Purkinje cell (primary cell): ENCODE measurements at places on chromosomes 2 and 18. TPM values are rescaled to one million over a fixed set of nuclear protein-coding genes. Genes with fewer than 3 reads are reported as not detected.

Gene UNC50
- 113 and 126 TPM in 2 replicates for polyA plus RNA-seq

Gene HAT1
- 74.3 and 86.6 TPM in 2 replicates for polyA plus RNA-seq

Gene TEKT4
- not detected in 2 replicates for polyA plus RNA-seq

Gene RGPD3
- 0.49 TPM in 1 of 2 replicates, not detected in the other for polyA plus RNA-seq

Gene AGXT
- not detected in 2 replicates for polyA plus RNA-seq

Gene TMEM169
- polyA plus RNA-seq = 1.9 and 2.9 TPM in 2 replicates

Gene BIRC6
- polyA plus RNA-seq = 58.5 and 69.3 TPM in 2 replicates

Gene CDC42EP3
- 2.7 TPM in 1 of 2 replicates, not detected in the other for polyA plus RNA-seq

Gene NEB
- polyA plus RNA-seq = 2.4 and 8.1 TPM in 2 replicates

Gene RFX8
- 2.7 and 3.3 TPM in 2 replicates for polyA plus RNA-seq

Gene GPD2
- polyA plus RNA-seq = 1.5 and 8.8 TPM in 2 replicates

Gene STEAP3
- polyA plus RNA-seq = not detected in 2 replicates

Gene TOGARAM2
- polyA plus RNA-seq = 2.6 and 2.9 TPM in 2 replicates

Gene ATP6V1C2
- polyA plus RNA-seq = 0.24 and 1.0 TPM in 2 replicates

Gene TTL
- 17.8 and 22.3 TPM in 2 replicates for polyA plus RNA-seq

Gene QPCT
- 4.8 TPM in 1 of 2 replicates, not detected in the other for polyA plus RNA-seq

Gene ITPRIPL1
- 0.22 TPM in 1 of 2 replicates, not detected in the other for polyA plus RNA-seq

Gene CROCC2
- not detected in 2 replicates for polyA plus RNA-seq

Gene RAB10
- polyA plus RNA-seq = 56.6 and 62.6 TPM in 2 replicates

Gene ADCYAP1
- polyA plus RNA-seq = 33.4 and 53.7 TPM in 2 replicates

Gene IL1B
- polyA plus RNA-seq = not detected in 2 replicates

Gene IL1RL1
- polyA plus RNA-seq = not detected in 2 replicates

Gene BOLL
- 0.46 and 1.8 TPM in 2 replicates for polyA plus RNA-seq

Gene TRIM54
- polyA plus RNA-seq = not detected in 2 replicates

Gene C1GALT1C1L
- polyA plus RNA-seq = 1.7 and 2.1 TPM in 2 replicates

Gene LYPD6
- polyA plus RNA-seq = 0.93 TPM in 1 of 2 replicates, not detected in the other

Gene SLC9A4
- 0.11 and 0.15 TPM in 2 replicates for polyA plus RNA-seq

Gene NGEF
- polyA plus RNA-seq = 0.46 and 5.7 TPM in 2 replicates

Gene SOCS6
- 5.0 and 8.6 TPM in 2 replicates for polyA plus RNA-seq

Gene CRYGC
- not detected in 2 replicates for polyA plus RNA-seq

Gene GPR155
- 24.9 and 25.8 TPM in 2 replicates for polyA plus RNA-seq

Gene LOXHD1
- 0.70 TPM in 1 of 2 replicates, not detected in the other for polyA plus RNA-seq

Gene TMEM178A
- polyA plus RNA-seq = 21.4 and 44.7 TPM in 2 replicates

Gene AQP12A
- polyA plus RNA-seq = not detected in 2 replicates

Gene BCL2
- 1.5 and 1.8 TPM in 2 replicates for polyA plus RNA-seq

Gene CYBRD1
- polyA plus RNA-seq = 5.1 and 7.9 TPM in 2 replicates

Gene TBR1
- 16.6 TPM in 1 of 2 replicates, not detected in the other for polyA plus RNA-seq

Gene OTX1
- polyA plus RNA-seq = 0.11 TPM in 1 of 2 replicates, not detected in the other

Gene AOX1
- polyA plus RNA-seq = 5.8 and 7.5 TPM in 2 replicates
